ENCODE measurements at places on chromosomes 3 and 15.

GRCh38 chr15:65060641-65061397, 7.0 kb downstream of the RASL12 start:
- no peak for DNase-seq

- peak; percentile 92 for DNase-seq
Measured at GRCh38 chr3:50515565-50516439, 12.4 kb upstream of the CACNA2D2 start.

- no peak for DNase-seq
Measured at GRCh38 chr3:173267716-173268115, 126.7 kb upstream of the SPATA16 start.

GRCh38 chr3:12868039-12869034, 27.0 kb upstream of the RPL32 start:
- DNase-seq: peak; percentile 94

- DNase-seq: no peak
Measured at GRCh38 chr15:88918738-88919137, 5.6 kb upstream of the MFGE8 start.

DNA sequence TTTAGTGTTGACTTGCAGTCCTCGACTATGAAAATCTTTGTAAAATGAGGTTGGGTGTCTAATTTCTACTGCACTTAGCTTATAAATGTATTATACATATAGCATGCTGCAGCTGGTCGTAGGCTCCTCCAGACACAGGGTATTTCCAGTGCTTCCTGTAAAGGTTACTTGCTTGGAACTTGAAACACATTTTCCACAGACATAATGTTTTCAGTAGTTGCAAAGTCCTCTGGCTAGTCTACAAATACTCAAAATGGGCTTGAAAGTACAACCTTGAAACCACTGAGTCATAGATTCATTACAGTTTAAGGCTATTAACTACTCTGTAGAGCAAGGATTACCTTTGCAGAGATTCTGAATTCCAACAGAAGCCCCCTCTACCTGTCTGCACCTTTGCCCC, 464.1 kb downstream of the RAP2B start:
- no peak for DNase-seq

Data from eye (tissue), 1 donor.